B cell (primary cell): ENCODE measurements at places on chromosomes 6 and 20. TPM values are rescaled to one million over a fixed set of nuclear protein-coding genes. Genes with fewer than 3 reads are reported as not detected.

The PRR18 gene
- not detected in 2 replicates for total RNA-seq

DNA sequence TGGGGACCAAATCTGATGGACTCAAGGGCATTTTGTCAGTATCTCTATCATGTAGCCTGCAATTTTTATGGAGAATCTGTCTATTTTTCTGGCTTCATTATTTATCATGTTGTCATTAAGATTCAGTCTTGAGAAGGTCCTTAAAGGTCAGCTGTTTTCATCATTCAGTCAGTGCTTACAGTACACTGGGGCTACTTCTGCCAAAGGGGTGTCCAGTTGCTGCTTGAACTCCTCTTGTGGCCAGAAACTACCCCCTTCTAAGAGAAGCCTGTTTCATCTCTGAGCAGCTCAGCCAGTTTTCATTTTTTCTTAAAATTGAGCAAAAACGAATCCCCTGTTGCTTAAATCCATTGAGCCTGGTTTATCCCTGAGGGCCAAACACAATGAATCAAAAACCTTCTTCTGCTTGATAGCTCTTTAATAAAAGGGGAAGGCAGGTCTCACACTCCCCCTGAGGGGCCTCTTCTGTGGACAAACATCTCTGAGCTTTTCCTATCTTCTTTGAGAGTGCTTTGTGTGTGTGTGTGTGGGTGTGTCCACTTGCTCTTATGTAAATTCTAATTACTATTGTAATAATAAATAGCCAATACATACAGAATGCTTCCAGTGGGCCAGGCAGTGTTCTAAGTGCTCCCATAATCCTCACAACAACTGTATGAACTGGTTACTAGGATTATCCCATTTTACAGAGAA is 172.2 kb downstream of the PLCB1 start:
- DNase-seq: no peak
- H3K4me3 ChIP-seq: no peak overlapping the region
- no peak overlapping the region for H3K27ac ChIP-seq
- H3K4me1 ChIP-seq: no peaks in the 10 kb centered on the region
- H3K27me3 ChIP-seq: no peaks in the 10 kb centered on the region

- no peak overlapping the region for H3K4me3 ChIP-seq
- H3K4me1 ChIP-seq: no peaks in the 10 kb centered on the region
- DNase-seq: no peak
- H3K36me3 ChIP-seq: no peaks in the 10 kb centered on the region
These were observed 203.7 kb downstream of the NFATC2 start for GRCh38 chr20:51338692-51339440.

DNA sequence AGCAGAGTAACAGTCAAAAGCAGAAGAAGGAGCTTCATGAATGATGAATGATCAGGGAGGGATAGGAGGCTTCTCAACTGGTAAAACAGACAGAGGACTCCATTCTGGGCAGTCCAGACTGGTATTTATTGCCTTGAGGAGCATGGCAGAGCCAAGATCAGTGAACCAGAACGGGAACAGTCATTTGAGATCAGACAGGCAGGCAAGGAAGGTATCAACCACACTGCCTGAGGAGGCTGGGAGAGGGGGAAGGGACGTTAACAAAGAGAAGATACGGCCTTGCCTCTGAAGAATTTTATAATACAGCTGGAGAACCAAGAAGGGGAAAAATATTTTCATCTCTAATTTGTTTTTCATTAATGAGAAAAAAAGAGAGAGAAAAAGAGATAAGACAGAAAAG is at the start of gene DEFB121:
Gene DEFB121 (minus strand): TSS at position 101 of the 400 bp plus-strand sequence. CDS start 63 bp downstream, at position 38.
- H3K4me1 ChIP-seq: no peaks in the 10 kb centered on the region
- H3K27ac ChIP-seq: no peak within 1 kb of the TSS
- no peak for DNase-seq
- H3K4me3 ChIP-seq: no peak within 1 kb of the TSS
- no peaks in the 10 kb centered on the region for H3K27me3 ChIP-seq
- H3K36me3 ChIP-seq: no peaks in the 10 kb centered on the region

DNA sequence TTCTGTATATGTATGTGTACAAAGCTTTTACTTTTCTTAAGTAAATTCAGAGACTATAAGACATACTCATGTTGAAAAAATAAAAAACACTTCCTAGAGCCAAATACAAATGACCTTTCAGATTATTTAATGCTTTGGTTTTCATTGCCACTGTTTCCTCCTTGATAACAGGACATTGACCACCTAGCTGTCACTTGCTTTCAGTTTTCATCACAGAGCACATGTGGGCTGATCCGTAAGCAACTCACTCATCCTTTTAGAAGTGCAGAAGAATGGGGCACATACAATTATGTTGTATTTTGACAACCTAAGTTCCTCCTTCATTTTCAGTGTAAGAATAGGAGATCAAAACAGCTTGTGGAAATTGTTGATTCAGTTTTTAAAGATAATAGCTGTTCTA is 6.2 kb downstream of the ZBTB2 start:
- H3K27ac ChIP-seq: no peak overlapping the region
- no peaks in the 10 kb centered on the region for H3K27me3 ChIP-seq
- H3K4me1 ChIP-seq: peaks cover 37% of the 10 kb centered on the region
- no peak for DNase-seq
